ENCODE measurements at places on chromosomes 12 and 14.

DNA sequence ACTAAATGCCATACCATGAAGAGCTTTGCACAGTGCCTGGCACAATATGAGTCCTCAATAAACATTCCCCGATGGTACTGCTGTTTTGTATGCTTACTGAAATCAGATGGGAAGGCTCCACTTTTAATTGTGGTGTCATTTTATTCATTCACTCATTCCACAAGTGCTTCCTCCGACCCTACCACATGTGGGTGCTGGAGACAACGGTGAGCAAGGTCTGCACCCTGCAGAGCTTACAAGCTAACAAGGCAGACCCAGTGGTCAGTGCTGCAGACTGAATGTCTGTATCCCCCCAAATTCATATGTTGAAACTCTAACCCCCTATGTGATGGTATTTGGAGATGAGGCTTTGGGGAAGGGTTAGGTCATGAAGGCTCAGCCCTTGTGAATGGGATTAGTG lies 48.3 kb downstream of the RFX4 start:
- no peak for DNase-seq

GRCh38 chr12:4287325-4288211 lies 14.0 kb downstream of the CCND2 start:
- DNase-seq = no peak

- DNase-seq = no peak
These were observed 18.0 kb upstream of the ATF1 start for GRCh38 chr12:50745861-50746260.

- DNase-seq = no peak
These were observed 404.6 kb downstream of the MED13L start for GRCh38 chr12:115872919-115873357.

DNA sequence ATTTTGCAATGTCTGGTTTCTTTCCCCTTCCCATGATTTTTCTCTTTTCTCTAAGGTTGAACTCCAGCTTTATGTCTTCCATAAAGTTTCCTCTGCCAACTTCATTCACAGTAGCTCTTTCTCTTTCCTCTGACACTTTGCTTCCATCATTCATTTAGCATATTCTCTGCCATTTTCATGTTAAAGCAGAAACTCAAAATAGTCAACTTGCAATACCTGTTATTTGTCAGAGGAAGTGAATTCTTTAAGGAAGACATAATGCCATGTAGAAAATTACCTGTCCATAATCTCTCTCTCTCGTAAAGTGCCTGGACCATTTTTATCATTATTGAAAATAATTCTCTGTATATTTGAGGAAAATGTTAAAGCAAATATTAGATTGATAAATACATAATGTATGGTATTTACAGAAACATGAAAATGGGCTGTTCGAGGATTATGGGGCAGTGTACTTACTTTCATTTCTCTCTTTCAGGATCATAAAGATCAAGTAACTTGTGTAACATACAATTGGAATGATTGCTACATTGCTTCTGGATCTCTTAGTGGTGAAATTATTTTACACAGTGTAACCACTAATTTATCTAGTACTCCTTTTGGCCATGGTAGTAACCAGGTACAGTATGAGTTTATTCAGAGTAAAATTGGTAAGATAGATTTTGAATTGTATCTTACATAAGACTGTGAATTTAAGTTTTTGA lies 12.6 kb downstream of the NEDD1 start:
- no peak for DNase-seq

DNA sequence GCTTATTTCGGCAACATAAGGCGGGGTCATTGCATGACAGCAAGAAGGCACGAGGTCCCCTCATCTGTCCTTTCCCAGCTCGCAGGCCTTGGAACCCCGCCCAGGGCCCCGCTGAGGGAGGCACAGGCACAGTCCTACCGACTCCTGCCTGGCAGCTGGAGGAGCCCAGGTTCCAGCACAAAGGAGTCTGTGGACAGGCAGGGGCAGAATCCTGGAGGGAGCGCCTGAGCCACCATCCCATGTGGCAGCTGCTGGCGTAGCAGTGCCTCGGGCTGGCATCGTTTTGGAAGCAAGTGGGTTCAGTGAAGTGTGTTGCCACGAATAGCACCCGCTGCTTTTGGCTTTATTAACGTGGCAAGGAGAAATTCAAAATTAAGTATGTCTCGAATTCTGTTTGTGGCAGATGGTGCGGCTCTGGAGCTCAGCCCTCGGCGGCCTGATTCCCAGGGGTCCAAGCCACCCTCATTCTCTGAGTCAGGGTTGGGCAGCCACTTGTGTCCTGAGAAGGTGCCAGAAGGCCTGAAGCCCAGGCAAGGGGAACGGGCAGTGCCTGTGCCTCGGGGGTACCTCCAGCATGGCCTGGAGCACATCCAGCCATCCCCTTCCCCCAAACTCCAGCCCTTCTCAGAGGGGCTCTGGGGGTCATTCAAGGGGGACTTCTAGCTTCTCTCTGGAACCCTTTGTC lies 35.9 kb downstream of the SLC8B1 start:
- no peak for DNase-seq
